ENCODE measurements at places on chromosomes 3 and 15.
A peak's percentile ranks its signal among the peaks of the same experiment; 100 is the strongest.

GRCh38 chr15:91469632-91470567, 369.8 kb downstream of the SV2B start:
- DNase-seq: no peak

DNA sequence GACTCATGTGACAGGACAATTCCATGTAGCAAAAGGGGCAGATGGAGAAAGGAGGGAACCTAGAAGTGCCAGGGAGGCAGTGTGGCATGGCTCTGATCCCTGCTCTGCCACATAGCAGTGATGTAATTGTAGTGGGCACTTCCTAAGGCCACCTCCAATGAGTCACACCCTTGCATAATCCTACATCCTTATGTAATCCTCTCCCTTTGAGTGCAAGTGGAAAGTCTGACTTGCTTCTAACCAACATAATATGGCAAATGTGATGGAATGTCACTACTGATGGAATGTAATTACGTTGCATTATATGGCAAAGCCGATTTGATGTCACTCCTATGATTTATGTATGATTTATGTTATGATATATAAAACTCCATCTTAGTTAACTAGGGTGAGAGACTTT, 72.9 kb upstream of the ATP2C1 start:
- DNase-seq: no peak

DNA sequence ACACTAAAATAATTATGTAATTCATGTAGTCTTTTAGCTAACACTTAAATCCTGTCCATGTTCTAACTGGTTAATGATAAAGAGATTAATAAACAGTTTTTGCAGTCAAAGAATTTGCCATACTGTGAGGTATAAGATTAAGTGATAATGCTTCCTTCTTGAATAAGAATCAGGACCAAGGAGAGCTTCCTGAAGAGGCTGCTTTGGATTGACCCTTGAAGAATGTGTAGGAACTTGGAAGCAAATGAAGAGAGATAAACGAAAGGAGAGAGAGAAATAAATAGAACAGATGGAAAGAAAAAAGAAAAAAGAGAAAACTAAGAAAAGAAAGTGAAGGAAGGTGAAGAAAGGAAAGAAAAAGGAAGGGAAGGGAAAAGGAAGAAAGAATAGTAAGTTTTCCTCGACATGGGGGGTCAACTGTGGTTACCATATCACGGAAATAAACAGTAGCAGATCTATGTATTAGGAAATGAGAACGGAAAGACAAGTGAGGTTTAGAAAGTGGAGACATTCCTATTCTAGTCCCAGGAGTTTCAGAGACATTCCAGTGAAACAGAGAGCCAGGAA, 539.8 kb downstream of the FGF12 start:
- no peak for DNase-seq

- DNase-seq: no peak
Observed at GRCh38 chr3:46222435-46223161, 14.5 kb upstream of the CCR1 start.

- DNase-seq: no peak
Observed at GRCh38 chr3:46662771-46663551, 30.5 kb downstream of the ALS2CL start.

DNA sequence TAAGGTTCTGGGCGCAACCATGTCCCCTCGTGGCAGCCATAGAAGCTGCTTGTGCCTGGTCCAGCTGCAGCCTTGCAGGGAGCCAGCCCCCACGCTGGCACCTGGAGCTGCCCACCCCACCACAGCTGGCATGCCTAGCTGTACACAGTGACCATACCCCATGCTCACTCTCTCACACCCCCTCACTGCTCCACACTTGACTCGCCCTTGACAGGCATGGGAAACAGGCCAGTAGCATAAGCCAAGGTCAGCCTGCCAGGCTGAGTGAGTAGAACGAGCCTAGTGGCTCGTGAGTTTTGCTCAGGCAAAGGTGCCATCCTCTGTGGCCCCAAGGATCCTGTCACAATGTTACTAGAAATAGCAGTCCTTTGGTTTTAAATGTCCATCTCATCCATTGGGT, 52.7 kb upstream of the CADM2 start:
- DNase-seq: no peak

- no peak for DNase-seq
Observed at GRCh38 chr3:12395349-12396012, 88.8 kb upstream of the TSEN2 start.

- no peak for DNase-seq
Observed at GRCh38 chr3:159112724-159113123, 310.9 kb downstream of the MFSD1 start.

GRCh38 chr3:12182687-12183441, 24.2 kb upstream of the TIMP4 start:
- DNase-seq: no peak

- no peak for DNase-seq
Observed at GRCh38 chr3:16447135-16447534, 66.4 kb downstream of the RFTN1 start.

GRCh38 chr15:59371458-59372351, 966 bp downstream of the MYO1E start:
- no peak for DNase-seq

DNA sequence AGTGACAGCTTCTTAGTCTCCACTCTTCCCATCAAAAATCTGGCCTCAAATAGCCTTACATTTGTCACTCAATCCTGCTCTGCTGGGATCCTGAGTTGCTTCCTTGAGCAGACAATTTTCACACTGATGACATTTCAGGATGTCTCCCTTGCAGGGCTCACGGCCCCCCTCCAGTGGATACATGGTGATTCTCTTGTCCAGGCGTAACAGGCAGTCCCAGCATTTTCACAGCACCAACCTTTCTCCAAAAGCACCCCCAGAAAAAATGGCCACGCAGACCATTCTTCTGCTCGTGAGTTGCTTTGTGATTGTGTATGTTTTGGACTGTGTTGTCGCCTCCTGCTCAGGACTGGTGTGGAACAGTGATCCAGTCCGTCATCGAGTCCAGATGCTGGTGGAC, 47.4 kb upstream of the WNT7A start:
- no peak for DNase-seq

DNA sequence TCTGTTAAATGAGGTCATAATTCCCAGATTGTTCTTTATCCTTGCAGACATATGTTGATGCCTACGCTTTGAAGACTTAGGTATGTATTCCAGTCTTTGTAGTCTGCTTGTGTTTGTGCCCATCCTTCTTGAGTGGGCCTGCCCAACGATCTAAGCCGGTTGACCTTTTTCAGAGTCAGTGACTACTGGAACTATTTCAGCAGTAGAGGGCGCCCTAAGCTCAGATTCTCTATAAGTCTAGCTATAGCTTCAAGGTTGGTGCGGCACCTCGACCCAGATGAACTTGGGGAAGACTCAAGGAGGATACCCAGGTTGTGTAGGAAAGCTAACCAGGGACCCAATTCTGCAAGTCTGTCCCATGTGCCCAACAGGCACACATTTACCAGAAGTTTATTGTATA, 228.8 kb upstream of the PPP2R3A start:
- DNase-seq: no peak

GRCh38 chr15:72176159-72176558, 21.4 kb downstream of the GRAMD2A start:
- no peak for DNase-seq

- DNase-seq: no peak
Observed at GRCh38 chr3:164683489-164683888, 394.8 kb downstream of the SI start.

- no peak for DNase-seq
Observed at GRCh38 chr15:75238150-75238549, 20.0 kb upstream of the GOLGA6C start.

- DNase-seq: no peak
Observed at GRCh38 chr3:49841126-49841696, 15.2 kb downstream of the TRAIP start.

DNA sequence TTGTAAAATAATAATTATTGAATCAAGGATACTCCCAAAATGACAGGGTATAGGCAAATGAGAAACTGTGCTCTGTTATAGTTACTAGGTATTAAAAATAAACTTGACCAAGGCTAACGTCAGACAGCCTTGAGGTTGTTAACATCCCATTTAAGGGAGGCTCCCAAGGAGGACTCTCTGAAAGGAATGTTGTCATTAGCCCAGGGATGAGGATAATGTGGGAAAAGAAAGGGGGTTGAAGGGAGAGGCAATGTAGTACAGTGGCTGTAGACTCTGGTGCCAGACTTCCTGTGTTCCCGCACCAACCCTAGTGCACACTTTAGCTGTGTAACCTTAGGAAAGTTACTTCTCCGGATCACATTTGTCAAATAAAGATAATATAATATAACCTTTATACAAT, 47.0 kb upstream of the RARB start:
- DNase-seq: no peak

DNA sequence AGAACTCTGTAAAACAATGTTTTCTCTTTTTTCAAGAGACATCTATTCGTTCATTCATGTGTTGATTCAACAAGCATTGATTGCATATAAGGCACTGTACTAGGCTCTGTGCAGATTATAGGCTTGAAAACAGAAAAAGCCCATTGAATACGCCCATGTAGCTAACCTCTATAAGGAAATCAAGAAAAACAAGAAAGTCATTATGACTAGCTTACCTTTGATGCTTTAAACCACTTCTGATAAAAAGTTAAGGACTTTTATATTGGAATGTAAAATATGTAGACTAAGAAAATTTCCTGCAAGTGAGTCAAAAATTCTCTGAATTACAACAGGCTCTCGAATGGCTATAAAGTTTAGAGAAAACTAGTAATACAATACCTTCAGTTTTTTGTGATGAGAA, 92.5 kb downstream of the BDH1 start:
- DNase-seq: no peak

DNA sequence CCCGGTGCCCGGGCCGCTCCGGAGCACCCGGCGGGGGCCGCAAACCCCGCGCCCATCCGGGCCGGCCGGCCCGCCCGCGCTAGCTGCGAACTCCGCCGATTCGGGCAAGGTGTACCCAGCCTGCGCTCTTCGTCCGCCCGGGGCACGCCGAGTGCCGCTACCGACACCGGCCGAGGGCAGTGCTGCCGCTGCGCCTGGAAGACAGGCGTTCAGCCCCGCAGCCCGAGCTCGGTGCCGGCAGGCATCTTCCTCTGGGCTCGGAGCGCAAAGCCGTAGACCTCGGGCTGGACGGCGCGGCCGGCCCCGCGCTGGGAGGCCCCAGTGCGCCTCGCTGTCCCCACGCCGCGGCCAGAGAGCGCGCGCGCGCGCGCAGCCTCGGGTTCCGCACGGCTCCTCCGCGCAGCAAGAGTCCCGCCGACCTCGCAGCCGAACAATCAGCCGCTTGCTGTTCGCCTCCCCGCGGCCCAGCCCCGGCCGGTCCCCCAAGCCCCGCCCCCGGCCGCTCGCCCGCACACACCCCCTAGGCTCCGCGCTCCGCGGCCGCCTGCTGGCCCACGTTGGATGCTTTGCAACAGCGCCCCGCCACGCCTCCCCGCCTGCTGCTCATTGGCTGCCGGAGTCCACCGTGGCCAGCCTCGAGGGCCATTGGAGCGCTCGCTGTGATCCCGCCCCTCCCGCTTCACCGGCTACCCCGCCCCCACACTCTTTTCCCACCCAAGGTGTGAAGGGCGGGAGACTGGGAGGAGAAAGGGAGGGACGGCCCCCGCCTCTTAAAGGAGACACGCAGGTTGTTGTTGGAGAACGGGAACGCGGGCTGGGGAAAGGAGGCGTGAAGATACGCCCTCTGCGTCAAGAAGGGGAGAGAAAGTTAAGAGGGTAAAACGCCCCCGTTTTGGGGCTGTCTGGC, at the start of gene LRIG1:
TSS of gene LRIG1 (minus strand) at position 447 of the 907 bp plus-strand sequence. CDS start 615 bp downstream, outside the sequence.
- DNase-seq: peak; percentile 78

DNA sequence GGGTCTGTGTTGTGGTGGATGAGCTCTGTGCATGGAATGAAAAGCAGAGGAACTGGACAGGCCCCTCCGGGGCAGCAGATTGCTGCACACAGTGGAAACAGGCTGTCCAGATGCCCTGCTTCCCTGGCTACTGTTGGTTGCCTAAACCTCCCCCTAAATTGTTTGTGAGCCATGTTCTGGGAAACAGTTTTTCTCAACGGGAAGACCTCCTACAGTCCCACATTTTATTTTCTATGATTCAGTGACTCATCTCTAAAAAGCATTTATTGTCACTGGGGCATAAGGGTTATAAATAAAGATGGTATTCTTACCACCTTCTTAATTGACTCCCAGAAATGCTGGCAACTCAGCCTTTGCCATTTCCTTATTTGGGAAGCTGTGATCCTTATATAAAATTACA, 20.3 kb upstream of the PTPN9 start:
- DNase-seq: no peak
